ENCODE measurements at places on chromosomes 3 and 15.
A peak's percentile ranks its signal among the peaks of the same experiment; 100 is the strongest.

- DNase-seq: no peak
These were observed 60.6 kb upstream of the MYRIP start for GRCh38 chr3:39748763-39749162.

- DNase-seq: no peak
These were observed 2.0 kb upstream of the PFKFB4 start for GRCh38 chr3:48558493-48559134.

DNA sequence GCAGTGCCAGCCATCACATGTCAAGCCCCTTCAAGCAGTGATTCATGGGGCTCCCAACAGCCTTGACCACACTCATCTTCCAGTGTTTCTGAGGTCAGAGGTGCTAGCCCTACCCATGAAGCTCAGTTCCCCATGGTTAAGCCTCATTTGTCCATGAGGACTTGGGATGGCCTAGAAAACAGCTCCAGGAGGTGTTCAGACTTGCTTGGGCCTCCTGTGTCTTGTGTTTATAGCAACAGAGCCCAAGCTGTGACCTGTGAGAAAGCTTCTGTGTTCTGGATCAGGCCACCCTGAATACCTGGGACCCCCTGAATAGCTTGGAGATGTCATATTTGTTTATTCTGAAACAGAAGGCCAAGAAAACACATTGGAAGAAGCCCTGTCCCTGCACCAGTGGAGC is 36.7 kb downstream of the LARP6 start:
- no peak for DNase-seq

GRCh38 chr15:43932907-43933306 is 106.1 kb downstream of the WDR76 start:
- peak; percentile 50 for DNase-seq

DNA sequence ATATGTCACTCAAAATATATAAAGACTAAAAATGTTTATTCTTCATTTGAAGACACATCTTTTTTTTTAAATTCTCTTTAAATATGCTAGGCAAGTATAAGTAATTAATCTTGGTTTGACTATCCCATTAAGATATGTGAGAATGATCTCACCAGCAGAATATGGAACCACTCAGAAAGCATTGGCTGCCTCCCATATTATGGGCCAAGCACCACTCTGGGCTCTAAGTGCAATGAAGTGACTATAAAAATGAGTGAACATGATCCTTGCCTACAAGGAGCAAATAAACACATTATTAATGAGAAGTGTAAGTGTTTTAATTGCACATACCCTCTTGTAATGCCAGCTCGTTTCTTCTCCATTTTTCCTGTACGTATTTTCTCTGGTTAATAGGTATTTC is 328.5 kb downstream of the NAALADL2 start:
- no peak for DNase-seq

DNA sequence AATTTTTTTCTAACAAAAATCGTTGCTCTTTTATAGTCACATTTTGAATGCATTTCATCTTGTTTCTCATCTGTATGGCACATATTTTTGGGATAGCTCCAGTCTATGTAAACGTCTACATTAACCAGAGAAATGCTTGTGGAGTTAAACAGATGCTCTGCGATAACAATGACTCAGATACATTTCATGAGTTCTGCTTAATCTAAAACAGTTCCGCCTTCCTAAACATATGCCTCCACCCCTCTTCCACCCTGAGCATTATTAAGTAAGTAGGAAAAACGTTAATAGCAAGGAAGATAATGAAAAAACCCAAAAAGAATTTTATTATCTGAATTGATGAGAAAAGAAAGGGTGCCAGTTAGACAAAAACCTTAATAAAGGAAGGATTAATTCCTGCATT is 396.1 kb downstream of the TUSC7 start:
- peak; percentile 25 for DNase-seq

DNA sequence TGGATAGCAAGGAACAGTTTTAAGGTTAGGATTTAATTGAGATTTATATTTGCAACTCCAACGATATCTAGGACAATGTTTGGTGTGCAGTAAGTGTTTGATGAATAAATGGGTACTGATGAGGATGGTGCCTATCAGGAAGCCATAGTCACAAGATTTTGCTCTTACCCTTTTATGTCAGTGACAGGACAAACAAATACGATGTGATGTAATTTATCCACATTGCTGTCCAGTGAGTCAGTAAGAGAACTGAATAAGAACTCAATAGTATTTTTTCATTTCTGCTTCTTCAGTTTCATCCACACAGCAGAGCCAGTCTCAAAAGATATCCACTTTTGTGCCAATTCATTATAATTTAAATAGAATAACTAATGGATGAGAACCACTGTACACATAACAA is 18.5 kb downstream of the C3orf85 start:
- no peak for DNase-seq

DNA sequence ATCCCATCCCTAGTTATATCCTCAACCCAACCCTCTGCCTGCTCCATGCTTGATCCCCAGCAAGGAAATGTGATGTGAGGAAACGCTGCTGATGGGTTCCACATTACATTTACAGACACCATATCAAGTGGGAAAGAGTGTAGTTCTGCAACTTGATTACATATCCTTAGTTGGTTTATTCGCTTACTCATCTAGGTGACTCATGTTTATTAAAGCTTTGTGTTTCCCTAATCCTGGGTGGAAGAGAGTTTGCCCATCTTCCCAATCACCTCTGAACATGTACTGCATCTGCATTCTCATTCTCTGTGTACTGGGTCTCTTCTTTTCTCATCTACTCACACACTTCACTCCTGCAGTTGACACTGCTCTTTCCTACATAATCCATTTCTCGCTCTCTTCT is 91.7 kb upstream of the PDZRN3 start:
- peak; percentile 47 for DNase-seq

GRCh38 chr3:69343875-69344274 is 42.0 kb downstream of the FRMD4B start:
- no peak for DNase-seq

GRCh38 chr3:189158034-189158433 is 13.7 kb upstream of the TPRG1 start:
- no peak for DNase-seq

- DNase-seq: no peak
These were observed 354.0 kb upstream of the ROBO2 start for GRCh38 chr3:76685858-76686257.

- no peak for DNase-seq
These were observed 120.1 kb downstream of the CHSY1 start for GRCh38 chr15:101131489-101132389.

DNA sequence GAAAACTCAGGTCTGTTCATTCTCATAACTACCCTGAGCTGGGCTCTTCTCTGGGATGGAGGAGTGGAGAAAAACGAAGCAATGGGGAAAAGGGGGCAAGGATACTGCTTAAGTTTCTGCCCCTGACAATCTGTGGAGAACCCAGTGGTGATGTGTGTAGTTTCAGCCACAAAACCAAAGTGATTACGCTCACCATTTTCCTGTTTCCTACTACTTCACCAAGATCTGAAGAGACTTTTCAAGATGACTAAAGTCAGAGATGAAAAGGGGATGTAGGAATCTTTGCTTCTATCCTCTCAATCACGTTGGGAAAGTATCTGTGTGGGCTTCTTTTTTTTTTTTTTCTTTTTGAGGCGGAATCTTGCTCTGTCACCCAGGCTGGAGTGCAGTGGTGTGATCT is 8.3 kb upstream of the UBE2E1 start:
- DNase-seq: no peak

DNA sequence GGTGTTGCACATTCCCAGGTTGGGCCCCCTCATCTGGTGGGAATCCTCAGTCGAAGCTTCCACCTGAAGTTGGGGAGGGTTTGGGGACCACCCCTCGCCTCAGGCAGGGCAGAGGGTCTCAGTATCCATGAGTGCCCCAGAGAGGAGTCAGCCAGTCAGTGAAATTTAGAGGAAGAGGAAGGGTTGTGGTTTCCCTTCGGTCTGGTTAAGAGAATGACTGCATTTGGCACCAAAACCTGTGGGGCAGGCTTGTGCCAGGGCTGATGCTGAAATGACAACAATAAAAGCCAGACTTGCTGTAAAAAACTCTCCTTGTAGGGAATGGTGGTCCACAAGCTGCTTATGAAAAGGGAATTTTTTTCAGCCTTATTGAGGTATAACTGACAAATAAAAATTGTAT is 22.6 kb downstream of the LMCD1 start:
- no peak for DNase-seq

DNA sequence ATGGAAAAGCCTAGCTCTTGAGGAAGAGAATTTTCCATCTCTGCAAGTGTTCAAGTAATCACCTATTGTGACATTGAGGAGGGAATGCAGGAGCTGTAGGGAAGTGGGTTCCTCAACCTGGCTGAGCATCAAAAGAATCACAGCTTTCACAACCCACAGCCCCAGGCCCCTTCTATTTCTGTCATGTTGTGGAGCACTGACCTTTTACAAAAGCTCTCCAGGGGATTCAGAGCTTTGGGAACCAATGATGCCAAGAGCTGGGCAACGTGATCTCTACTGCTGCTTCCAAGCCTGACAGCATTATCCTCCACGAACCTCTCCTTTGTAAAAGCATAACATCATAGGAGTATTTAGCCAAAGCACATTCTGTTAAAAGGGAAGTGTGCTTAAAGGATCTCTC is 231.1 kb downstream of the ADAMTS9 start:
- DNase-seq: no peak

- no peak for DNase-seq
These were observed 16.5 kb upstream of the ATP2B2 start for GRCh38 chr3:10521772-10522441.

GRCh38 chr15:61923173-61923572 is 137.1 kb downstream of the VPS13C start:
- DNase-seq: no peak

GRCh38 chr3:137035631-137036030 is 77.8 kb downstream of the IL20RB start:
- DNase-seq: peak; percentile 44

DNA sequence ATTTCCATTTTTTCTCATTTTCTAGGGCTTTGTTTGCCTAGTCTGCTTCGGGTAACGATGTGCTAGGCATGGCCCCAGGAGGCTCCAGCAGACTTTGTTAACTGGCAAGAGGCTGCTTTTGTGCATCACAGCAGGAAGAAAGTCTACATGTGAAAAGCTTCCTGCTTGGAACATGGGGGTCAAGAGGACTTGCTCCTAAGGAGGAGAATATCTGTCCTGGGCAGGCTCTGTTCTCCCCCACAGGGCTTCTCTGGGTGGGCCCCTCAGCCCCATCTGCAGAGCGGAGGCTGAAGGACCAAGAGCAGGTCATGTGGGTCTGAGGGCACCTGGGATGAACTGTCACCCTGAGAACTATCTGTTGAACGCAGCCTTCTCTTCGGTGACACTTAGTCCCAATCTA is 94.7 kb downstream of the CCNL1 start:
- DNase-seq: no peak

GRCh38 chr15:37140531-37141058 is 40.2 kb upstream of the MEIS2 start:
- no peak for DNase-seq

- DNase-seq: no peak
These were observed 2.7 kb downstream of the BCL6 start for GRCh38 chr3:187742351-187743171.

- DNase-seq: no peak
These were observed 148.5 kb downstream of the MFSD1 start for GRCh38 chr3:158950178-158950901.

DNA sequence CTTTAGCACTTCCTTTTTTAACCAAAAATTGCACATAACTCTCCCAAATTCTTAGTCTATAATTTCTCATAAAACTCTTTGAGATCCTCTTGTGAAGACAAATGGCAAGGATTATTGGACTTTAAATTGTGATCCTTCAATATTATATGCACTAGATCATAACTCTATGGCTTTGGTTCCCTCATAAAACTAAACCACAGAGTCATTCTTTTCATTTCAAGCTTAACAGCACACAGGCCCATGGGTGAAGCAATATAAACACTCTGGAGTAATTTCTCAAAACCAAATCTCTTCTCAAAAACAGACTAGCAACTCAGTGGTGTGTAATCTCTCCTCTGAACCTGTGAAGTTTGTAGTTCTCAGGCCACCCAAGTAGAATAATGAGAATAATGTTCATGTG is 171.0 kb upstream of the NECTIN3 start:
- peak; percentile 58 for DNase-seq

DNA sequence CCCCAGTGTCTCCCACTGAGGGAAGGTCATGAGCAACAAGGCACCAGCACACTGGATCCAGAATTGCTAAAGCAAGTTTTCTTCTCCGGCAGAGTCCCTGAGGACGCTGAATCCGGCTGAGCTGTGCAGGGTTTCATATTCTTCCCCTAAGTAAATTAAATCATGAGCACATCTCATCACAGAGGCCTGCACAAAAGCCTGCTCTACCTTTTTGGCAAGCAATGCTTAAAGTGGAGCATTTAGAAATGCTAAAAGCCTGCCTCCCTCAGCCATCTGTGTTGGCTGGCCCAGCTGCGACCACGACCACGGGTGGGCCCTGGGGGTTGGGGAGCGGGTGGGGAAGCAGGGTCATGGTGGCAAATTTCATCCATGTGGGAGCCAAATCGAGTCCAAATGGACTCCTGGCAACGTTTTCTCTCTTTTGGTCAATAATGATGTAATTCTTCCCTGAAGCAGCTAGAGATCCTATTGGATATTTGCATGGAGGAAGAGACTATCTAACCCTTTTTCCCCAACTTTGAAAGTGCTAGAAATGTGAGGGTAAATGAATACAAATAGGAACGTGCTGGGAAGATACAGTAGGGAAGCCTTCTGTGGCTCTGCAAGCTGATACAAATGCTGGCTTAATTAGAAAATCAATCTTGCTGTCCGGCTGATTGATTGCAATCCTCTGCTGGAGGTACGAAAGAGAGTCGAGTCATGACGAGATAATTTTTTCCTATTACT is 532.8 kb upstream of the TBL1XR1 start:
- DNase-seq: no peak

- DNase-seq: no peak
These were observed 49.3 kb downstream of the CPEB1 start for GRCh38 chr15:82597815-82598214.

- no peak for DNase-seq
These were observed 377.7 kb upstream of the AGTR1 start for GRCh38 chr3:148319960-148320359.

DNA sequence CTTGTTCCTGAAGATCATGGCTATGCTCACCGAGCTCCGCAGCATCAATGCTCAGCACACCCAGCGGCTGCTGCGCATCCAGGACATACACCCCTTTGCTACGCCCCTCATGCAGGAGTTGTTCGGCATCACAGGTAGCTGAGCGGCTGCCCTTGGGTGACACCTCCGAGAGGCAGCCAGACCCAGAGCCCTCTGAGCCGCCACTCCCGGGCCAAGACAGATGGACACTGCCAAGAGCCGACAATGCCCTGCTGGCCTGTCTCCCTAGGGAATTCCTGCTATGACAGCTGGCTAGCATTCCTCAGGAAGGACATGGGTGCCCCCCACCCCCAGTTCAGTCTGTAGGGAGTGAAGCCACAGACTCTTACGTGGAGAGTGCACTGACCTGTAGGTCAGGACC is 35.2 kb downstream of the NR1I2 start:
- no peak for DNase-seq

Measured in AG08395 (cell line).